ENCODE measurements at places on chromosomes 13 and 19.

DNA sequence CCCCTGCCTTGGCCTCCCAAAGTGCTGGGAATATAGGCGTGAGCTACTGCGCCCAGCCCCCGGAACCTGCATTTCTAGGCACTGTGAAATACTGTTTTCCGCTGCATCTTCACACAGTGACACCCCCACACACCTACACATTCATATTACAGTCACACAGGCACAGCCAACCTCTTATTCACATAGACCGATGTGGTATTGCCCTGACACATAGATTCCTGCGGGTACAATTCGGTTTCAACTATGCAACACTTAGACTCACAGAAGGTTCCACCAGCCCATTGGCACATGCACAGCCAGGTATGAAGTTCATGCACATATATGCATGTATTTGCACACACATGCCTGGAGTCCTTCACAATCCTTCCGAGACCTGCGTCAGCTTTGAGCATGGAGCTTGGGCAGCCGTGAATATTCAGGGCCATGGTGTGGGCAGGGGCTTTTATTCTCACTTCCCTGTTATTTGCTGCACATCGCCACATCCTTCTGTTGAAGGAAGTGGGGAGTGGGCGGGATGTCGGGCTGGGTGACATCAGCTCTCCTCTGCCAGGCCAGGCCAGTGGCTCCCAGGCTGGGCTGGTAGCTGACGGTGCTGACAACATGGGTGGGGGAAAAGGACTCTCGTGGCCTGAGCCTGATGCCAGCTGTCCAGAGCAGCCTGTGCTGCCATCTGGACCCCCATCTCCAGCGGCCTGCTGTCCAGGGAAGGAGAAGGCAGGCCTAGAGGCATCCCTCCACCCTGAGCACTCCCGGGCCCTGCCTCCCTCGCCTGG, 5.4 kb upstream of the CDC37 start:
- DNase-seq, result no peak

- DNase-seq, result no peak
Measured at GRCh38 chr19:3357992-3358688, 8.2 kb upstream of the NFIC start.

- DNase-seq, result no peak
Measured at GRCh38 chr19:54436031-54436523, 12.9 kb upstream of the LENG8 start.

DNA sequence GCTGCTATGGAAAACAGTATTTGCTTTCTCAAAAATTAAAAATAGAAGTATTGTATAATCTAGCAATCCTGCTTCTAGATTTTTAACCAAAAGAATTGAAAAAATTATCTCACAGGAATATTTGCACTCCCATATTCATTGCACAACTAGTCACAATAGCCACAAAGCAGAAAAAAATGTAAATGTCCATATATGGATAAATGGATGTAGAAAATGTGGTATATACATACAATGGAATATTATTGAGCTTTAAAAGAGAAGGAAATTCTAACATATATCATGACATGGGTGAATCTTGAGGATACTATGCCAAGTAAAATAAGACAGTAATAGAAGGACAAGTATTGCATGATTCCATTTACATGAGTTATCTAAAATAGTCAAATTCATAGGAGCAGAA, 2753.0 kb downstream of the PCDH9 start:
- DNase-seq, result no peak

DNA sequence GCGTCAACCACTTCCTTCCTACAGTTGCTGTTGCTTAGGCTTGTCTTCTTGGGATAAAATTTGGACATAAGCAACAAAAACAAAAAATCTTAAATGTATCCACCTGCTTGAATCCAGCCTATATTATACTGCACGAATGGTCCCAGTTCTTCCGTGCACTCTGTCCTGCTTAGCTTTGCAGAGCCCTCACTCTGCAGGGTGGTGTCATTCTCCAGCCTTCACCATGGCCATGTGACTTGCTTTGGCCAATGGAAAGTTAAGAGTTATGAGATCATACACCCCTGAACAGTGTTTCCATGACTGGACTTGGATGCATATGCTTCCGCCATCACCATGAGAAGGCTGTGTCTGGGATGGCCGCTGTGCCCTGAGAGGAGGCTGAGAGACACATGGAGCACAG, 27.4 kb upstream of the SACS start:
- DNase-seq, result no peak

DNA sequence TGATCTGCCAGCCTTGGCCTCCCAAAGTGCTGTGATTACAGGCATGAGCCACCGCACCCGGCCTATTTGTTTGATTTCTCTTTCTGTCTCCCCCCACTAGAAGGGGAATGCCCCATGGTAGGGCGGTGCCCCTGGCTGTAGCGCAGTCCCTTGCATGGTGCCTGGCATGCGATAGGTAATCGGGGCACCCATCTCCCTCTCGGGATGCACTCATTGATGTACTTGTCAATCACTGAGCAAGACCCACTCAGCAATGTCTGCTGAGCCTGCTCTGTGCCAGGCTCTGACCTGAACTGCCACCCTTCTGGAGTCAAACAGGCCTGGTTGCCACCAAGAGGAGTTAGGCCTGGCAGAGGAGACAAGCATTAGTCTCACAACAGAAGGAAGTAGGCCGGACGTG, 19.8 kb downstream of the DNM2 start:
- no peak for DNase-seq

DNA sequence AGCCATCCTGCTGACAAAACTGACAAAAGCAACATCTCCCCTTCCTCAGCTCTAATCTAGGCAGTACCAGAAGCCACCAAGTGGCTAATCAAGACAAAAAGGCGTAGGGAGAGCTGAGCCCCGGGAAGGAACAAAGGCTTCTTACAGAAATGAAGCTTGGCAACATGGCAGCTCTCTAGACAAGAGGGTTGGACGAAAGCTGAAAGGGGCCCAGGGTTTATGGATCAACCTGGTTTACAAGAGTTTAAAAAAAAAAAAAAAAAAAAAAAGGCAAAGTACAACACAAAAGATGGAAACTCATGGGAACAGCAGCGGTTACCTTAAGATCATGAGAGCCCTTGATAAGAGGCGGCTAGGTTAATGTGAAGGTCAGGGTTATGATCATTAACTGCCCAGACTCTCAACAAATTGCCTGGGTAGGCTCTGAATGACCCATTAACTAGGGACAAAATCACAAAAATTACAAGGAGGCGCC, 14.0 kb downstream of the ZC3H4 start:
- no peak for DNase-seq

DNA sequence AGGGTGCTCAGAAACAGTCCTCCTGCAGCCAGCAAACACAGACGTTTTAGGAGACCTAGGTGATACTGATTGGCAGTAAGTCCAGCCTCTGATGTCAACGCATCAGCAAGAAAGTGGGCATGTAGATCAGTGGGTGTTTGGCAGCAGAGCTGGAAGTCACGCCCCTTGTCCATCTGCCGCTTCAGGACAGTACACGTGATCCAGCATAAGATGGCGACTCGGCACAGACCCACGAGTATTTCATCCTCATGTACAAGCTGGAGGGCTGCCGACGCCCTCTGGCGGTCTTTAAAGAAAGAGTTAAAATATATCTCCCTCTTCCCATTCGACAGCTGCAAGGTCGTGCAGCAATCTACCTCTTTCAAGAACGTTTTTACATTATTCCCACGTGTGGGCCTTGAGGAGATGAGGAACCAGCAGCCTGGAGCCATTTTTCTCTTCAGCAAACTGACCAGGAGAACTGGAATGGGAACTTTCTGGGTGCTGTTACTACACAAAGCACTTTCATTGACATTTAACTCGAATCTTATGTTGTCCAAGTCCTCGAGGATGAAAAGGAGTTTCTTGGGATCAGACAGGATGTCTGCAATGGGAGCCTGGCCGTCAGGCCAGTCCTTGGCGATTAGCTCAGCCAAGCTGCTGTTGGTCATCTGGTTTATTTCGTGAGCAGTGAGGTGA, 22.3 kb downstream of the NLRP11 start:
- DNase-seq, result peak; percentile 3

DNA sequence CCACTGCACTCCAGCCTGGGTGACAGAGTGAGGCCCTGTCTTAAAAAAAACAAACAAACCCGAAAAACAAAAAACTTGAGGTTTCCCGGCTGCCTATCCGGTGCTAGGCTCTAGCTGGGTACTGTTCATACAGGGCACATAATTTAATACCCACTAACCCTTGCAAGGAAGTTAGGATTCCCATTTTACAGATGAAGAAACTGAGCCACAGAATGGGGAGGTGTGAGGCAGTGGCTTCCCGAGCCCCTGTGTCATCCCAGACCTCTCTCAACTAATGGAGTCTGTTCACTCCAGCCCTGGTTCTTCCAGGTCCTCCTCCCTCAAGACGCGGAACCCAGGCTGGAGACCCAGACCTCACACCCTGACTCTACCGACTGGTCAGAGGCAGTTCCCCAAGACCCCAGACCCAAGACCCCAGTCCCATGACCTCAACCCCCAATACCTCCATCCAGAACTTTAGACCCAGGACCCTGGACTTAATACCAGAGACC, 576 bp downstream of the APBA3 start:
- DNase-seq, result no peak

DNA sequence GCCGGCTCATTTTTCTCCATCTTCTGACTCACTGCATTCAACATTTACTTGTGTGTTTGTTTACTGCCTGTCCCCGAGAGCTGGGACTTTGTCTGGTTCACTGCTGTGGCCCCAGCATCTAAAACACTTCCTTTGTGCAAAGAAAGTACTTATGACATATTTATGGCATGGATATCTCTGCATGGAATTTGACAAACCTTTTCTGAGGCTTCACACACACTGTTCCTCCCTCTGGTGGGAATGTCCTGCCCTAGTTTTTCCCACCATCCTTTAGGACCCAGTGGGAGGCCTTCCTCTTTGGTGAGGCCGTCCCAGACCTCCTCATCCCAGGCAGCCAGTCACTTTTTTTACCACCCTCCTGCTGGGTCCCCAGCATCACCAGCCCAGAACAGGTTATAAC, 1.4 kb upstream of the SRRM5 start:
- no peak for DNase-seq

DNA sequence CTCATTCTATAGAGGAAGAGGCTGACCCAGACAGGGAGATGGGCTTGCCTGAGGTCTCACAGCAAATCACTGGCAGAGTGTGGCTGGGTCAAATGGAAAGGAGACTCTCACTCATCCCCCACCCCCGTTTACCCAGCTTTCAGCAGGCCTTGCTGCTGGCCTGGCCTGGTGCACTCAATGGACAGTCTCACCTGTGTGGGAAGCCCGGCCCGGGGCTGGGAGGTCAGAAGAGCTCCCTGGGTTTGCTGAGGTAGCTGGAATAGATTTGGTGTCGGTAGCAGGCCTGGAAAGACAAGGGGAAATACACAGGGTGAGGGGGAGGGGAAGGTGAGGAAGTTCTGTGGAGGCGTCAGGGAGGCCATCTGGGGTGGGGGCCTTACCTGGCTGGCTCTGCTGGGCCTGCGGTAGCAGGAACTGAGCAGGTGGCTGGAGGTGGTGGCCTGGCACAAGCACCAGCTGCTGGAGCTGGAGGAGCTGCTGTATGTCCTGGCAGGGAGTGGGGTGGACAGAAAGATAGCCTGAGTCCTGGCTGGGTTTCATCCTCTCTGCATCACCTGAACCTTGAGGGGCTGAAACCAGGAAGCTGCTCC, 23.5 kb downstream of the ZNF574 start:
- DNase-seq, result no peak

- DNase-seq, result no peak
Measured at GRCh38 chr13:111039735-111040134, 75.4 kb upstream of the ARHGEF7 start.

DNA sequence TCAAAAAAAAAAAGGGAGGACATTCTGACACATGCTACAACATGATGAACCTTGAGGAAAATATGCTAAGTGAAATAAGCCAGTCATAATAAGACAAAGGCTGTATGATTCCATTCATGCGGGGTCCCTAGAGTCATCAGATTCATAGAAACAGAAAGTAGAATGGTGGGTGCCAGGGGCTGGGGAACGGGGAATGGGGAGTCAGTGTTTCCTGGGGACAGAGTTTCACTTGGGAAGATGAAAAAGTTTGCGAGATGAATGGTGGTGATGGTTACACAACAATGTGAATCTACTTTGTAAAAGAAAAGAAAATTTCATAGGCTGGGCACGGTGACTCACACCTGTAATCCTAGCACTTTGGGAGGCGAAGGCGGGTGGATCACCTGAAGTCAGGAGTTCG, 6.1 kb upstream of the CLEC4G start:
- DNase-seq, result no peak

GRCh38 chr19:42134535-42135070, 2.4 kb upstream of the POU2F2 start:
- DNase-seq, result no peak

- no peak for DNase-seq
Measured at GRCh38 chr19:38769635-38770211, 3.6 kb downstream of the LGALS7 start.

DNA sequence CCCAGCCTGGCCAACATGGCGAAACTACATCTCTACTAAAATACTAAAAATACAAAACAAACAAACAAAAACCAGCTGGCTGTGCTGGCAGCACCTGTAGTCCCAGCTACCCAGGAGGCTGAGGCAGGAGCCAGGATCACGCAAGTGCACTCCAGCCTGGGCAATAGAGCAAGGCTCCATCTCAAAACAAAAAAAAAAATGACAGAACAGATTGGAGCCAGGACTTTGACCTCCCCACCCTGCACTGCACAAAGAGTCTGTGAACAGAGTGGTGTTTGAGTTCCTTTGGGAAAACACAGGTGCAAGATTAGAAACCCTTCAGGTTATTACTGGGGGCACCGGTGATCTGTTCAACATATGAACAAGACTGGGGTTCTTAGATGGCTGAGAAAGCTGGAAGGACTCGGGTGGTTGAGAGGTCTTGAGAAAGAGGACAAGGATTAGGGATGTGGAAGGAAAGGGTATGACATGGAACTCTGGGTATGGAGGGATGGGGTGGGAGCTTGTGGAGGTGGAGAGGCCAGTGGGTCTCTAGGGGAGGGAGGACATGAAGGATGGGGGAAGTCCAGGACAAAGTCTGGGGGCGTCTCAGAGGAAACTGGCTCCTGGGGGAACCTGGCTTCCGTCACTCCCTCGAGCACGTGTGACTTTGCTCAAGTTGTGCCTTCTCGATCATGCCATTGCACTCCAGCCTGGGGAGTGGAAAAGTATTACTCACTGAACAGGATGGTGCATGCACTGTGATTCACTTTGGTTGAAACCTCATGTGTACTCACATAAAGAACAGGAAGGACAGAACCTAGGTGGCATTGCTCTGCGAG, 25.9 kb downstream of the RCN3 start:
- DNase-seq, result peak; percentile 45

- no peak for DNase-seq
Measured at GRCh38 chr13:95437561-95437960, 115.0 kb upstream of the CLDN10 start.

DNA sequence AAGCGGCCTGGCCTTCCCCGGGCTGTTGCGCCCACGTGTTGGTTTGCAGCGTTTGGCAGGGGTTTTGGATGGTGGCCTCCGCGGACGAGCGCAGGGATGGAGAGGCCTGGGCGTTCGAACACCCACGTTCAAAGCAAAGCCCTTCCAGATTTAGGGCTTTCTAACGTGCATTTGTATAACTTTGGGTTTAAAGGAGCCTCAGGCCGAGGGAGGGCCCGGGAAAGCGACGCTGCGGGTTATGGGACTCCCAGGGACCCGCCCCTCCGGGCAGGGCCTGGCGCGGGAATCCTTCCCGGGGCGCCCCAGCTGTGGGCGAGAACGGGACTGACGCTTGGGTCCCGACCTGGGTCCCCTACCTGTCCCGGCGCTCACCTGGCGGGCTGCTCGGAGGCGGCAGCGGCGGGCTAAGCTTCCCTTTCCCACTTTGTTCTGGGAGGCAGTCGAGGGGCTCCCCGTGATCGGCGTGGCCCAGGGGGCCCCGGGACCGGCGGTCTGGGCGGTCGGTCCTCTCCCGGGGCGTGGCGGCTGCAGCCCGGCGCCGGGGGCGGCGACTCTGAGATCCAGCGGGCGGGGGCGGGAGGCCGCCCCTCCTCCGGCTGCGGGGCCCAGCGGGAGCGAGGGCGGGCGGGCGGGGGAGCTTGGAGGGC, at the start of gene FBXO17:
Gene FBXO17, minus strand, starts transcription at position 529 of the 647 bp plus-strand sequence. CDS start 25,423 bp downstream, outside the sequence.
- DNase-seq, result no peak

- no peak for DNase-seq
Measured at GRCh38 chr13:26839682-26840081, 79.1 kb upstream of the GPR12 start.

All from GM04503 (cell line).